ENCODE measurements at places on chromosomes 1 and 21.
A peak's percentile ranks its signal among the peaks of the same experiment; 100 is the strongest.

DNA sequence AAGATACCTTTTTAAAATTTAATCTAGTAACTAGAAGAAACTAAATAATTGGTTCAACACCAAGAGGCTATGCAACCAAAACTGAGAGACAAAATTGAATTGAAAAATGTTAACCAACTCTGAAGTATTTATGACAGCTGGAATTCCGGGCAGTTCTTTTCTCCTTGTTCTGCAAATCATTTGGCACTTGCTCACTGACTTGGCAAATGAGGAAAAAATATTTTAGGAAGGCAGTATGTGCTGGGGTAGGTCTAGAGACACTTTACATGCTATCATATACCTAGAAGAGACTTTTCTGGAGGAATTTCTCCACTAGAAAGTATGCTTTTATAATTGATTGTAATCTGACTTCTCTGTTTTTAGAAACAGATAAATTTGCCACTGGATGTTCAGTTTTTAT is 22.1 kb upstream of the SH3D21 start:
- no peak for DNase-seq

GRCh38 chr1:56174176-56174885 is 405.0 kb downstream of the PLPP3 start:
- no peak for DNase-seq

DNA sequence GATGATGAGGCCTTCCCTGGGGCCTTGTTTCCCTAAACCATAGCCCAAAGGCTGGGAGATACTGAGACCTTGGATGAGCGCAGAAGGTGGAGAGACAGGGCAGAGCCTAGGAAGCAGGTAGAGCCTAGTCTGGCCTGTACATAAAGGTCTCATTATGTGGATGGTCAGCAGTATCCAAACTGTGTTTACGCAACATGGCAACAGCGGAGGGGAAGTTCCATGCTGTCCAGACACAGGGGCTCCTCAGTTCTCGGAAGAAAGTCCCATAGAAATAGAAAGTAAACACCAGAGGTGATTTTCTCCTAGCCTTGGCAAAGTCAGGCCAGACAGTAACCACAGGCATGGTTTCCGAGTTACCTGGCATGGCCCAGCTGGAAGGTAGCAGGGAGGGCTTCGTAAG is 42.1 kb upstream of the MPZL1 start:
- no peak for DNase-seq

GRCh38 chr1:17618558-17619247 is 79.2 kb downstream of the ARHGEF10L start:
- DNase-seq = no peak

DNA sequence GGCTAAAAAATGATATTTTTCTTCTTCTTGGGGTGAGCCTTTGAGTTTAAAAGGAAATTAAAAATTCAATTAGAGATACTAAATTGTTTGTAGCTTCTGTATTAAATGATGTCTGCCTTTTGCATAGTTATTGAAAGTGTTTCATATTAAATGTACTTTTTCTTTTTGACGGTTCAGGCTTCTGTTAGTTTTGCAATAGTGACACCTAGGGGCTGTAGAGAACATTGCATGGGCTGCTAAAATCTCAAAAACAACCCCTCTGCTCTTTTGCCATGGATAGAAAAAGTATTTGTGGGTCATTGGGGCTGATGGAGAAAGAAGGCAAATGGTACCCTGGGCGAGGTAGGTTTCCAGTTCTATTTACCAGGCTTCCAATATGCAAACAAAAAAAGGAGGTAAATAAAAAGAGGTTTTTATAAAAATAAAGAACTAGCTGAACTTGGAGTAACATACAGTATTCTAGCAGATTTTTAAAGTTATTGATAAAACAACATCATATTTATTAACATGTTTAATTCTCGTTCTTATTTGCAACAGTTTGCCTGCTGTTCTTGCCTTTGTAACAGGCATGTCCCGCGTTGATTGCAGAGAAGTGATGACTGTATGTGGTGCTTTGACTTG is 115.4 kb upstream of the HOOK1 start:
- peak; percentile 43 for DNase-seq

DNA sequence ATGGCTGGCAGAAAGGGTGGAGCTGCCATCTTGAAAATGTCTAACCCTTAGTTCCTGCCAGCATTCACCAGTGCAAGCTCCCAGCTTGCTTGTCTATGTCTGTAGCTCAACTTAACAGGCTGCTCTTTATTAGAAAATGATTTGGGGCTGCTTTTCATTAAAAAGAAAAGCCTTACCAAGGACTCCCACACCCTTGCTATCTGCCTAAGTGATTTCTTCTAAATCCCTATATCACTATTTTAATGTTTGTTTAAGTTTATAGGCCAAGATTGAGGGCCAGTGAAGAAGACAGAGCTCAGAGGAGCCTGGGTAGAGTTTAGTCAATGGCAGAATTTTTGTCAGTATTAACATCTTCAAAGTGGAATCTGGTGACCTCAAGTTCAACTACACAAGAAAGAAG is 336.8 kb upstream of the CHRM3 start:
- DNase-seq = no peak

DNA sequence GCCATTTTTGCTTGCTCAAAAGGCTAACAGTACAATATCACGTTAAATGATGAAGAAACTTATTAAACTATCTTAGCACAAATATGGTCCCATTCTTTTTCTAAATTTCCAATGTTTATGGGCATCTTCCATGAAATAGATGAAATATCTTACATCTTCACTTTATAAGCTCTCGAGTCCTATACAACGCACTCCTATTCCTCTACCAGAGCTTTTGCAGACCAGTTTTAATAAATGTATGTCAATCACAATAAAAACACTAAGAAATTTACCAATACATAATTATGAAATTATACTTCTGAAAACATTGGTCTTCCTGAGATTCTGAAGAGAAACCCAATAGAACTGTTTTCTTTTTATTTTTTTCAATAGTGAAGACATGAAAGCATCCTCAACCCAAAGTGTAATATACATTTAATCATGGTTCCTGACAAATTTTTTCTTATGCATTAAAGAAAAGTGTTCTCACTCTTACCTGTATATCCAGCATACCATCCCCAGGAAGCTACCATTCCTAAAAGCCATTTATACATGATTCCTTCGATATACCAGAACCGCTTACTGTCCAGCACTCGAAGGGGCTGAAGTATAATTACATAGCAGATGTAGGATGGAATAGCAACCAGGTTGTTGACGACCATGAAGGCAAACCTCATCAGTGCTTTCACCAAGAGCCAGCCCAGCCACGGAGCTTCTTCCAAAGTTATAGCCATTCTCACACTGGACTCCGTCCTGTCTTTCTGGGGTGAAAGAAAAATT is 1.8 kb downstream of the LPGAT1 start:
- peak; percentile 20 for DNase-seq

DNA sequence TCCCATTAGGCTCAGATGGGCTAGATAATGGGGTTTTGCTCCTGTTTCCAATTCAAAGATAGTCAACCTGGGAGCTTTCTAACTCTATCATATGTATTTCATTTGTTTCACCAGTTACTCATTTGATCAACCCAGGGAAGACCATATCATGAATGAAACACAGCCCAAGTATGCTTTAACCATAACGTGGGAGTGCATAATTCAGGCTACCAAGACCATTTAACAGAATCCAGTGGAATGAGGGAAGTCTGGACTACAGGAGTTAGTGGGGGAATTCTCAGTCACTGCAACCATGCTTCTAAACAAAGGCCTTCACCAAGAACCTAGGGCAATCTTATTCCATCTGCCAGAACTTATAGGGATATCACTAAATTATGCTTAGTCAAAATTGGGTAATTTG is 15.0 kb upstream of the SLC16A1 start:
- no peak for DNase-seq
